Suprapubic skin (tissue), 4 donors: ENCODE measurements at places on chromosomes 4 and X. TPM values are rescaled to one million over a fixed set of nuclear protein-coding genes. Genes with fewer than 3 reads are reported as not detected.

DNA sequence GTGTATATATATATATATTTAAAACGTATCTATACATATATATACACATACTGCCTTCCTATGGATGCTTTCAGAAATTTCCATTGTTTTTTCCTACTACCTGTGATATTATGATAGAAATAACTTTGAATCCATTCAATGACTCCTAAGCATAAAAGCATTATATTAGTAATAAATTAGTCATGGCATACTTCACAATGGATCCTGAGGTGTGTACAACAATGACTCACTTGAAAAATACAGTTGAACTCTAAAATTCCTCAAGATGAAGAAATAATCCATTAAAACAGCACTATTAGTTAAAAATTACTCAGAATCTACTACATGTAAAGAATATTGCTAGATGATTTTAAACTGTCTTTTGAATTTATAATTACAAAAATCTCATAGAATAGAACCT is 201.1 kb downstream of the STPG2 start:
- no peak for DNase-seq

Gene GRSF1
- total RNA-seq, result 48.1 TPM

- DNase-seq, result peak; percentile 14
Measured at GRCh38 chrX:1012678-1013300, 199.7 kb downstream of the CRLF2 start.

DNA sequence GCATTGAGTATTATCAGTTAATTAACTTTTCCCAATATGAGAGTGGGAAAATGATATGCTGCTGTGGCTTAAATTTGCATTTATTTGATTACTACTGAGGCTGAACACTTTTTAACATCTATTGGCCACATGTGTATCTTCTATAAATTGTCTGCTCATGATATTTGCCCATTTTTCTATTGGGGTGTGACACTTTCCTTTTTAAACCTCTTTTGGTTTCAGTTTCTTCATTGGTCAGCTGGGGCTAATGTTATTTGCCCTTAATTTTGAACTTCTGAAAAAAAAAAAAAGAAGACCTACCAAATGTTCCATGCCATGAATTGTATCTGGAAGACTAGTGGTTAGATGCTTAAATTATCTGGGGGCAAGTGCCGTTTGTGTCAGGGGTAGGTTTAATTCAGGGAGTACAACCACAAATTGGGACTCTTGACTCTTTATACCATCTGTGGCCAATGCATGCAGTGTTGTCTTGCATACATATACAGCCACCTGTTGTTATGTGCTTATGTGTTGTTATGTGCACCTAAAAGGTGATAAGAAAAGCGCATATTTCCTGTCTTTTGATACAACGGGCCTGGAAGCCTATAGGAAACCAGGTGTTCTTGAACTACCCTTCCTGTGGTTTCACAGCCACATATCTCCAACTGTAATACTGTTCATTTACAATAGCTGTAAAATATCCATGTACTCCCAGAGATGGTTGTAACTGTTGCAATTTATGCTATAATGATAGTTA is 49.0 kb downstream of the SH2D1A start:
- no peak for DNase-seq

DNA sequence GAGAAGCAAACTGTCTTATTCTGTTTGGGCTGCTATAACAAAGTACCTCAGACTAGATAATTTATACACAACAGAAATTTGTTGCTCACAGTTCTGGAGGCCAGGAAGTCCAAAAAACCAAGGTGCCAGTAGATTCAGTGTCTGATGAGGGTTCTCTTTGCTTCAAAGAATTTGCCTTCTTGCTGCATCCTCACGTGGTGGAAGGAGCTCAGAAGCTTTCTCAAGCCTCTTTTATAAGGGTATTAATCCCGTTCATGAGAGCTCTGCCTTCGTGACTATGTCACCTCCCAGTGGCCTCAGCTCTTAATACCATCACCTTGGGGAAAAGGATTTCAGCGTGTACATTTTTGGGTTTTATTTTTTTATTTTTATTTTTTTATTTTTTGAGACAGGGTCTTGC is 20.1 kb downstream of the CA5B start:
- DNase-seq, result no peak

Gene TRPC5OS
- not detected for total RNA-seq

- DNase-seq, result no peak
Measured at GRCh38 chr4:8000721-8001491, 61.2 kb upstream of the AFAP1 start.

GRCh38 chrX:152632445-152633097 is 5.1 kb upstream of the GABRQ start:
- no peak for DNase-seq

Gene F8A2
- not detected for total RNA-seq

Gene ARX
- 0.15 TPM for total RNA-seq

GRCh38 chr4:23945451-23946017 is 55.7 kb upstream of the PPARGC1A start:
- peak; percentile 85 for DNase-seq

DNA sequence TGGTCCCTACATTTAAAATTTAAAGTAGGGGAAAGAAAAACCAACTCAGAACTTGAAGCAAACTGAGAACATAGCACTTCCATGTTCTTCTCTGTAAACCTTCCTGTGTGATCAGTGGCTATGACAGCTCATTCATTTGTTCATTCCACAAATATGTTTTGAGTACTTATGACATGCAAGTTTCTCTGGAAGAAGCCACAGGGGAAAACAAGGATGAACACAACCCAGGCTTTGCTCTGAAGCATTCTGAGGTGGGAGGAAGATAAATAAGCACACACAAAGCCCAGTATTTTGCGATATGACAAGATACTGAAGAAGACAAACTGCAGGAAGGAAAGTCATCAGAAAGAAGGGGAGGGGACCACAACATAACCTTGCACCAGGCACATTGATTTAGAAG is 96.4 kb downstream of the CHIC2 start:
- DNase-seq, result no peak

DNA sequence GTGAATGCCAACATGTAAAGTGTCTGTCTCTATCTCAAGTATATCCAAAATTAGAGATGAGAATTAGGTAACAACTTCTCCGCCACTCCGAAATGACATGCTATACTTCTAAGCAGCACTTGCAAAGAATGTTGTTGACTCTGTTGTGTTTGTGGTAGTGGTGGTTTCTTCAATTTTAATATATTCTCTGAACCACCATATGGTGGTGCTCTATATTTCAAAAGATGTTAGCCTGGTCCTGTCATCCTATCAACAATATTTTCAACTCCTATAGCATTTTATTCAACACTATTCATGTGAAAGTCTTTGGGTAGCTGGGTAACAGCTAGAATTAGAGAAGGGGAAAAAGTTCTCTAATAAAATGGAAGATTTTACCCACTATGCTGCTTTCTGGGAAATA is 1622.8 kb upstream of the IGFBP7 start:
- no peak for DNase-seq

Gene ARR3
- not detected for total RNA-seq

Gene DRP2
- total RNA-seq, result 0.45 TPM

Gene FGF13
- 5.2 TPM for total RNA-seq

GRCh38 chr4:148091896-148092295 is 350.3 kb downstream of the NR3C2 start:
- no peak for DNase-seq

DNA sequence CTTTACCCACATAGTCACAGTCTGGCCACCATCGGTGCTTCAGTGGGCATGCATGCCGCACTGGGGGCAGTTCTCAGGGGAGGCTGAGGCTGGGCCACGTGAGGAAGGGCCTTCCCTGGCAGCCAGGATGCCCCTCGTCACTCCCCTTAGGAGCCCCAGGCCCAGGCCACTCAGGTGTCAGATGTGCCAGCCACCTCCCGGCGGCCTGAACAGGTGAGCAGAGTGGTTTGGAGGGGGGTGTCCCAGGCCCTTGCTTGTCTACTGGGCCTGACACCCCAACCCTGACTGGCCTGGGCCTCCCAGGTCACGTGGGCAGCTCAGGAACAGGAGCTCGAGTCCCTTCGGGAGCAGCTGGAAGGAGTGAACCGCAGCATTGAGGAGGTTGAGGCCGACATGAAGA is 12.1 kb downstream of the CCDC22 start:
- no peak for DNase-seq

DNA sequence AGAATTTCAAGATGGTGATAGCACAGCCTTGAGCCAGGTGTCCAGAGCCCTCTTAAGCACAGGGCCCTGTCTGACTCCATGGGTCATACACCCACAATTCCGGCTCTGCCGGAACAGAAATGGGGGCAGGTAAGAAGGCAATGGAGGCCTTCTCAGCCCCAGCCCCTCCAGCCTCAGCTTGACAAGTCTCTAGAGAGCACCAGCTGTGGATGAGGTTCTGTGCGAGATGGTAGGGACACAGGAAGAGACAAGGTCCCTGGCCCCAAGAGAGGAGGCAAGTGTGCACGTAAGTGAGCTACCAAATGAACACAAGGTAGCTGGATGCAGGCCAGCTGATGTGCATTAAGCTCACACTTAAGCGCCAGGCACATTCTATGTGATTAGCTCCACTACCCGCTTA is 2.4 kb upstream of the PRRG3 start:
- no peak for DNase-seq

DNA sequence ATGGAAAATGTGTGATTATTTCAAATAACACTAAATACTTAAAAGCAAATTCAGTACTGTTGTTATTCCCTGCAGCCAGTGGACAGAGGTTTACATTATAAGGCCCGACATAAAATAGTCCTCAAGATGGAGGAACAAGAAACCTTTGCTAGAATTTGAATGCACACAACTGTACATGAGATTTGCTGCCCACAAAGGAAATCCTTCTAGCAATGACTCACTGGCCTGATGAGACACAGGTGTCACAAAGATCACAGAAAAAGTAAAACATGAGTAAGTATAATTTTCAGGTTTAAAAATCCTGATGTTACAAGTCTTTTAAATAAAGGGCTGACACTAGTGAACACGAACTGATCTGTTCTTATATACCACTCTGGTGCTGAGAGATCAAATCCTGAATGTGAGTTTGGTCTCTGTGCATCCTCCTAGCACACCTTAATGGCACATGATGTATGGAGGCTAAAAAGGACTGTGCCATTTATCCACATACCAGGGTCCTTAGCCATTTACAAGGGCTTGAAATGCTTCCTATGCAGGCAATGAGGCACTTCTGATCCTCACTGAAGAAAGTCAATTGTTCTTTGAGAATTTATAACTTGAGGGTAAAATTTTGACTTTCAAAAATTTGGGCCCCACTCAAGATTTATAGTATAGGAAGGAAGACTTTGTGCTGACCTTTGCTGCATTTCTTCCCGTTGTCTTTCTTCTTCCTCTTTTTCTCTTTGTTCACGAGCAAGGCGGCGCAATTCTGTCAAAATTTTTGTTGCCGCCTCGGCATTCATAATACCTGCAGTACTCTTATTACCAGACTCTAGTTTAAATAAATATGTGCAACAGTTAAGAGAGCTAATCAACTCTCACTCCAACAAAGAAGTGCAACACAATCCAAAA is 23.0 kb downstream of the MAP7D3 start:
- DNase-seq, result no peak

DNA sequence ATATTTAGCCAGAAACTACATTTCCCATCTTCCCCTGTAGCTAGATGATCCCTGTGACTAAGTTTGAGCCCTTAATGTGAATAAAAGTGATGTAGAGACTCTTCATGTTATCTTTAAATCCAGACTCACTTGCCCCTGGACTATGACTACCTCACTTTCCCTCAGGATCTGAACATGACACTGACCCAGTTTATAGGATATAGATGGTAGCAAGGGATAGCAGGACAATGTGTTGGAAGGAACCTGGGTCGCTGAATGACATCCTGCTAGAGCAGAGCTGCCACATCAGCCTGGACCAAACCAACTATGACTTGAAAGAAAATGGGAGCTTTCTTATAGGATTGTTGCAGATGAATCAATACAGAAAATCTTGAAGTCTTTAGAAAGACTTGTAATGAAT is 138.2 kb downstream of the PACRGL start:
- no peak for DNase-seq

Gene NAT8L
- total RNA-seq, result 1.4 TPM

GRCh38 chr4:139367421-139368090 is 65.3 kb upstream of the NDUFC1 start:
- no peak for DNase-seq

- no peak for DNase-seq
Measured at GRCh38 chr4:48799157-48799556, 19.1 kb upstream of the FRYL start.

DNA sequence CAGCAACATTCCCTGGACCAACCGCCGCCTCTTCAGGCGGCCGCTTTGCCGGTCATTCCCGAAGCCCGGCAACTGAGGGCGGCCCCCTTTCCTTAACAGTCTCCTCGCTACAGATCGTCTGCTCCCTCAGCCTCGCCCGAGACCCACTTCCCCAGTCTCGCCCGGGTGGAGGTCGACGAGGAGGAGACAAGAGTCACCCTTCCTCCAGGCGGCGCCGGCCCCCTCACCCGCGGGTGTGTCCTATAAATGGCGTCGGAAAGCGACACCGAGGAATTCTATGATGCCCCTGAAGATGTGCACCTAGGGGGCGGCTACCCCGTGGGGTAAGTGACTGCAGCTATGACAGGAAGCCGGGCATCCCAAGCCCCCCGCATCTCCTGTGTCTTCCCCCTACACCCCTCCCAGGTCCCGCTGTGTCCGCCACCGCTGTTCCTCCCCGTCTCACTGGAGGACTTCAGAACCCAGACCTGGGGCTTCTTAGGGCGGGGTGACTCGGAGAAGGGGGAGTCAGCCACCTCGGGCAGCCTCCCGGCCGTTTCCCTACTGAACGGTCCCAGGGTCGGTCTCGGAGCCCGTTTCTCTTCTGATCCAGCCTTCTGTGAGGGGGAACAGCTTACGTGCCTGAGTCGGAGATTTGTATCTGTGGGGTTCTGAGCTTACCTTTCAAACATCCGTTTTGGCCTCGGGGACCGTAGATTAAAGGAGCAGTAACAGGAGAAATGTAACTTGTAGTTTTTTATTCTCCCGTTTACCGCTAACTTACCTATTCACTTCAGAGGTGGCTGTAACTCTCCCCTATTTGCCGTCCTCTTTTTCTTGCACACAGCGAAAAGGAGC is 570 bp downstream of the WDR44 start:
- peak; percentile 82 for DNase-seq

GRCh38 chr4:48187813-48188212 is 53.8 kb upstream of the TXK start:
- no peak for DNase-seq

GRCh38 chr4:147826288-147826646 is 94.4 kb downstream of the ARHGAP10 start:
- DNase-seq, result no peak
